Panc1 (cell line): ENCODE measurements at places on chromosomes 6 and 20. TPM values are rescaled to one million over a fixed set of nuclear protein-coding genes. Genes with fewer than 3 reads are reported as not detected.

GRCh38 chr6:147447835-147448611, 60.5 kb upstream of the SAMD5 start:
- no peak for DNase-seq

- no peak for DNase-seq
Observed at GRCh38 chr20:41716436-41716835, 98.3 kb upstream of the CHD6 start.

GRCh38 chr6:100633096-100633777, 168.5 kb upstream of the SIM1 start:
- DNase-seq = peak; percentile 15

DNA sequence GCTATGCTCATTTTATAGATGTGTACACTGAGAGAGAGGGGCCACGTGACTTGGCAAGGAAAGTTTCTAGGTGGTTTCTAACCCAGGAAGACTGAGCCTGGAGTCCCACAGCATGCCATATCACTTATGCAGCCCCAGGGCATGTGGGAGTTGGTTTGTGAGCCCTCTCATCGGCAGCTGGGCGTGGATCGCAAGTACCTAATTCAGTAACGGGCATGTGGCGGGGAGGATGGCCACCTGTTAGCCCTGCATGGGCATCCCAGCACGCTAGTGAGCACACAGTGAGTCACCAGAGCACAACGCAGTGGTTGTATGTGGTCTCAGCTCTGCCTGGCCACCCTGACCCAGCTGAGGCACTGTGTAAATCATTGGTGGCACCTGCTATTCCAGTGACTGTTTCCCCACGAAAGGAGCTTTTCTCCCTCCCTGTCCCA, 88.3 kb downstream of the NINL start:
- peak; percentile 64 for DNase-seq

- DNase-seq = no peak
Observed at GRCh38 chr6:50539447-50539846, 173.9 kb upstream of the TFAP2D start.

DNA sequence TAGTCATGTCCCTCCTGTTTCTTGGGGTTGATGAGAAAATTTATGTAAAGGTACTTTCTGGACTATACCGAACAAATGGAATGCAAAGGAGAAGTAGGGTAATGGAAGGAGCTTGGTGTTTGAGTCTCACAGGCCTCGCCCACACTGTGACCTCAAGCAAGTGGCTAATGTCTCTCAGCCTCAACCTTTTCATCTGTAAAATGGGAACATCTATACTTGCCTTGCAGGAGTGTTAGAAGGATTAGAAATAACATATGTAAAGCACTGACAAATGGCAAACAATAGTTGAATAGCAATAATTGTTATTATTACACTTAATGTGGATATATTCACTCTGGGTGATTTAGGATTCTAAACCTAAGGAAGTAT, 8.9 kb upstream of the PKIG start:
- no peak for DNase-seq

DNA sequence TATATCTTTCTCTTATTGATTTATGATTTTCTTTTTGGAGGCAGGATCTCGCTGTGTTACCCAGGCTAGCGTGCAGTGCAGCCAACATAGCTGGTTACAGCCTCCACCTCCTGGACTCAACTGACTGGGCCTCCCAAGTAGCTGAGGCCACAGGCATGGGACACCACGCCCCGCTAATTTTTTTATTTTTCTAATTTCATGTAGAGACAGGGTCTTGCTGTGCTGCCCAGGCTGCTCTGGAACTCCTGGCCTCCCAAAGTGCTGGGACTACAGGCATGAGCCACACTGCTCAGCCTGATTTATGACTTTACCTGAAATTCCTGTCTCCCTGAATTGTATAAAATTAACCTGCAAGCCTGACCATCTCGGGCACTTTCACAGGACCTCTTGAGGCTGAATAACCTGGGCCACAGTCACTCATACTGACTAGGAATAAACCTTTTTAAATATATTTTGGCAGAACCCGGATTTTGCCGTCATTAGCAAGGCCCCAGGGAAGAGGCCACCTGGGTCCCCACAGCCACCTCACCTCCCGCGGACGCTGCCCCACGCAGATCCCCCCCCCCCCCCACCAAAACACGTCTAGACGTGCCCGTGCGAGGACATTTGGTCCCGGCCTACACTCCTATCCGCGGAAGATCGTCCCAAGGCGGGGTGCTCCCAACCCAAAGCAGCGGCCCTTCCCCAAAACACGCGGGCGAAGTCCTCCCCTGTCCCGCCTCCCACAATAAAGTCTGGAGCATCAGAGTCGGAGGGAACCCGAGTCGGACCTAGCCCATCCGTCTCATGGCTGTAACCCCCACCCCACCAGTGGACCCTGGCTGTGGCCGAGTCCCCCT, 902 bp downstream of the ZNF337 start:
- DNase-seq = no peak

- no peak for DNase-seq
Observed at GRCh38 chr6:2921520-2922115, 18.5 kb upstream of the SERPINB9 start.

DNA sequence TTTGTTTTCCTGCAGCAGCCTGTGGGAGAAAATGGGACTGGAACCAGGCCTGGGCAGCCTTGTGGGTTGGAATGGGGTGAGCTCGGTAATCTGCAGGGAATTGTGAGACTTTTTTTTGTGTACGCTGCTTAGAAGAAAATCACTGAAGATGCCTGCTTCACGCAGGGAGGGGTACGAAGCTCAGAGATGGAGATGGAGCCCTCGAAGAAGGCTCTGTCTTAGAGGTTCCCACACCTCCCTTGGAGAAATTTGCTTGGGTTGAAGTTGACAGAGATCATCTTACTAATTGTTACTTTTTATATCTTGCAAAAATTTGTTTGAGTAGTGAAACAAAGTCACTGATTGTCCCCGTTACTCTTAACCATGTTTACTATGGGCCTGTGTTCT, 894 bp downstream of the PYGB start:
- no peak for DNase-seq

DNA sequence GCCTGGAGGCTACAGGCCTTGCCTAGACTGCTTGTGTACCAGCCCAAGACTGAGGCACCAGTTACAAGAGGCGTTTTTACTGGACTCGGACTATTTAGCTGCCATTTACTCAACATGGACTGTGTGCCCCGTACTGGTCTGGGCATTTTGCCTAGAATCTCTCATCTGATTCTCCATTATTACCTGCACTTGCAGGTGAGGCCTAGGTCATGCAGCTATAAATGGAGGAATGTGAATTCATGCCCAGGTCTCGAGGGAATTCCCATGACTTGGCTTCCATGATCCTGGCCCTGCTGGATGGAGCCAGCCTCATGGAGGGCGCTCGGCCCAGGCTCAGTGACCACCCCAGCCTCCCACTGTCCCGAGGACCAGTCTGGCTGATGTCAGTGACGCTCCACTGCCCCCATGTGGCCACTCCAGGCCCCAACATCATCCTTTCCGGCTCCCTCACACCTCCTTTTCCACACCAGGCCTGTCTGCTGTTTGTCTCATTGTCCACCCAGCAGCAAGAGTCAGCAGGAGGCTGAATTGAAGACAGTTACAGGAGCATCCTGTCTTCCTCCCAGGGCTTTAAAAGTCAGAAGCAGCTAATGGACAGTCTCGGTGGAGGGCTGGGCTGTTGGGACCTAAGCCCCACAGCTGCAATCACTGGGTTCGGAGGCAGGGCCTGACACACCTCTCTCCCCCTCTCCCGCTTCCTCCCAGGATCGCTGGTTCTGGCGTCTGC, 8.7 kb downstream of the MMP24OS start:
- DNase-seq = no peak

COL21A1 gene
- 3.3 TPM for total RNA-seq

GPR31 gene
- not detected for total RNA-seq

MTFR2 gene
- 12.8 TPM for total RNA-seq
